SJCRH30 (cell line): ENCODE measurements at places on chromosomes 7 and 10. TPM values are rescaled to one million over a fixed set of nuclear protein-coding genes. Genes with fewer than 3 reads are reported as not detected.

The PRSS37 gene
- total RNA-seq: not detected in 2 replicates

The PLAU gene
- total RNA-seq: 58.5 and 64.8 TPM in 2 replicates

DNA sequence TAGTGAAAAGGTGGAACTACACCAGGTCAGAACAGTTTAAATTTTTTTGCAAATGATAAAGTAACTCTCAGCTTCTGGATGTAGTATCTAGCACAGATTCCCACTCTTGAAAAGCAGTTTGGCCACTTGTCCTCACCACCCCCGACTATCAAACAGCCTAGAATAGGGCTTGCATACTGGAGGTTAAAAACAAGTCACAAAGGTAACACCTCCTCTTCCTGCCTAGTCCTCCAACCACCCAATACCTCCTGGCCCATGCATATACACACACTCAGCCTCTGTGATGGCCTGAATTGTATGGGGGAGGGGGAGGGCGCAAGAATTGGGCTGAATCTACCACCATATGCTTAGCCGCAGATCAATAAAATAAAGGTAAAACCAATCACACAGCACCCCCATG, 5.7 kb downstream of the SKAP2 start:
- peaks cover 5% of the 10 kb centered on the region; the same call in 1 of the 2 replicates for H3K4me1 ChIP-seq
- no peak overlapping the region for H3K4me3 ChIP-seq
- H3K27ac ChIP-seq: no peak overlapping the region
- H3K36me3 ChIP-seq: no peaks in the 10 kb centered on the region
- DNase-seq: no peak
- H3K27me3 ChIP-seq: no peaks in the 10 kb centered on the region

- no peaks in the 10 kb centered on the region for H3K27me3 ChIP-seq
- DNase-seq: peak; percentile 66
- no peak overlapping the region for H3K27ac ChIP-seq
- H3K36me3 ChIP-seq: peaks cover 85% of the 10 kb centered on the region
- H3K4me3 ChIP-seq: no peak overlapping the region
Measured at GRCh38 chr7:158695726-158696452, 8.7 kb downstream of the NCAPG2 start.

GRCh38 chr7:8149222-8149621, 112.7 kb downstream of the ICA1 start:
- H3K27me3 ChIP-seq: no peaks in the 10 kb centered on the region
- no peaks in the 10 kb centered on the region for H3K4me1 ChIP-seq
- no peak overlapping the region for H3K27ac ChIP-seq
- H3K36me3 ChIP-seq: no peaks in the 10 kb centered on the region
- no peak overlapping the region for H3K4me3 ChIP-seq

- no peak overlapping the region for H3K27ac ChIP-seq
- no peaks in the 10 kb centered on the region for H3K27me3 ChIP-seq
- no peaks in the 10 kb centered on the region for H3K4me1 ChIP-seq
- H3K4me3 ChIP-seq: no peak overlapping the region
Measured at GRCh38 chr7:158933468-158934139, 77.2 kb downstream of the DYNC2I1 start.

DNA sequence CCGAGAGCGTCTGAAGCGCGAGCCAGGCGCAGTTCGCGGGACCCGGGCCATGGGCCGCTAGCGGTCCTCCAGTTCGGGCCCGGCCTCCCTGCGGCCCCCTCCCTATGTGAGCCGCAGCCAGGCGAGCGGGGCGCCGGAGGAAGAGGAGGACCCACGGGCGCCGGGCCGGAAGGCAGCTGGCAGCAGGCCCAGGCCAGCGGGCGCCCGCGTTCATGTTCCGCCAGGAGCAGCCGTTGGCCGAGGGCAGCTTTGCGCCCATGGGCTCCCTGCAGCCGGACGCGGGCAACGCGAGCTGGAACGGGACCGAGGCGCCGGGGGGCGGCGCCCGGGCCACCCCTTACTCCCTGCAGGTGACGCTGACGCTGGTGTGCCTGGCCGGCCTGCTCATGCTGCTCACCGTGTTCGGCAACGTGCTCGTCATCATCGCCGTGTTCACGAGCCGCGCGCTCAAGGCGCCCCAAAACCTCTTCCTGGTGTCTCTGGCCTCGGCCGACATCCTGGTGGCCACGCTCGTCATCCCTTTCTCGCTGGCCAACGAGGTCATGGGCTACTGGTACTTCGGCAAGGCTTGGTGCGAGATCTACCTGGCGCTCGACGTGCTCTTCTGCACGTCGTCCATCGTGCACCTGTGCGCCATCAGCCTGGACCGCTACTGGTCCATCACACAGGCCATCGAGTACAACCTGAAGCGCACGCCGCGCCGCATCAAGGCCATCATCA, 1.1 kb downstream of the ADRA2A start:
- H3K27me3 ChIP-seq: peaks cover 4% of the 10 kb centered on the region; the same call in 1 of the 2 replicates
- no peak overlapping the region for H3K27ac ChIP-seq
- no peaks in the 10 kb centered on the region for H3K4me1 ChIP-seq
- H3K36me3 ChIP-seq: no peaks in the 10 kb centered on the region
